ENCODE measurements at places on chromosomes 6 and 20.

DNA sequence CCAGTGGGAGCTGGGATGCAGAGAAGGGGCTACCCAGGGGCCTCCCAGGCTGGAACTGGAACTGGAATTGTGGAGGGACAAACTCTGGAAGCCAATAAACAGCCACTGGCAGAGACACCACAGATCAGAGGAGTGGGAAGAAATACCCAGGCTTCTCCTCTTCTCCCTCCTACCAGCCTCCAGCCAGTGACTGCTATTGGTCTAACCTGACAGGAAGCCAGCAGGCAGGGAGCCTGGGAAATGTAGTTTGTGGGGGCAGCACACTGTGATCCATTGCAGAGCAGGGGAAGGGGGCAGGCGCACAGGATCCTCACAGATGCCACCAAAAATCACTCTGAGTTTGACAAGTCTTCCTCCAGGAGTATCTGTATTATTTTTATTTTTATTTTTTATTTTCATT is 12.1 kb upstream of the MLN start:
- DNase-seq: peak; percentile 42

DNA sequence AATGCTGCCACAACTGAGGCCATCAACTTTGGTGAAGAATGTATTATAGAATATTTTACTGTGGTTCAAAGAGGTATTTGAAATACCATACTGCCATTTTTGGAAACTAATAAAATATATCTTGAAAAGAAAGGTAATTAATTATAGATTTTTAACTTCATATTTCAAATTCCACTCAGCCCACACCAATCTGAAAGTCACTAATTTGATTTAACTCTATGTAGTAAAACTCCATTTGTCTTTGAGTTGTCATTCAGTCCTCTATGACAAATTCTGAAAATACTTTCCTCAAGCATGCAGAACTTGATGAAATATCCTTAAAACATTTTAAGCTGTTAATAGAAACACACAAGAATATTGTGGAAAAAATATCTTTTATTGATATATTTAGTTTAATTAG is 1196.7 kb upstream of the CITED2 start:
- no peak for DNase-seq

GRCh38 chr6:134230940-134231339 is 87.0 kb downstream of the SGK1 start:
- DNase-seq: no peak

DNA sequence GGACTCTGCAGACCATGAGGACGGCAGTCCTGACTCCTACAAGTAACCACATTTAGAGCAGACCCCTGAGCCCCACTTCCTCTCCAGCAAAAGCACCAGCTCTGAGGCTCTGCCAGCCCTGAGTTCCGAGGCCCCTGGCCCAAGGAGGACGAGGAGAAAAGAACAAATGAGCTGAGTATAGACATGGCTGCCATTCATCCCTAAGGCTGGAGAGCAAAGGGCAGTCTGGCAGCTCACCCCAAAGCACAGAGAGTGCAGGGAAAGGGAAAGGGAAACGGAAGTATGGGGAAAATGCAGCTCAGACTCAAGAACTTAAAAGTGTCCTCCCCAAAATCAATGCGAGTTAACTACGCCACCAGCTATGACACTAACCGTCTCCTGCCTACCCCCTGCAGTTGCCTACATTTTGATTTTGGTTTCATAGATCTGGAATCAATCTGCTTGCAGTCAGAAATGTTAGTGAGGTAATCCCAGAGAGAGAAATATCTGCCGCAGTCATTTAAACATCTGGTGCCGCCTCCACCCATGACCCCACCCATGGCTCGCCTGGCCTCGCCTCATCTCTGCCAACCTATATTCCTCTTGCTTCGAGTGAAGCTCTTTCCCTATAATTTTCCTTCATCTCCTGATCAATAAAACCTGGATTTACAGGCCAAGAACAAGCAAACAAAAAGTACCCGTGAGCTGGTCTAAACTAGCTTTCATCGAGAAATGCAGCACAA is 49.6 kb upstream of the AFDN start:
- DNase-seq: no peak

GRCh38 chr6:137926985-137927384 is 59.9 kb downstream of the TNFAIP3 start:
- DNase-seq: no peak

GRCh38 chr20:31879143-31879987 is 8.9 kb downstream of the TTLL9 start:
- DNase-seq: peak; percentile 89

GRCh38 chr6:116389357-116389756 is 18.6 kb downstream of the DSE start:
- DNase-seq: no peak

DNA sequence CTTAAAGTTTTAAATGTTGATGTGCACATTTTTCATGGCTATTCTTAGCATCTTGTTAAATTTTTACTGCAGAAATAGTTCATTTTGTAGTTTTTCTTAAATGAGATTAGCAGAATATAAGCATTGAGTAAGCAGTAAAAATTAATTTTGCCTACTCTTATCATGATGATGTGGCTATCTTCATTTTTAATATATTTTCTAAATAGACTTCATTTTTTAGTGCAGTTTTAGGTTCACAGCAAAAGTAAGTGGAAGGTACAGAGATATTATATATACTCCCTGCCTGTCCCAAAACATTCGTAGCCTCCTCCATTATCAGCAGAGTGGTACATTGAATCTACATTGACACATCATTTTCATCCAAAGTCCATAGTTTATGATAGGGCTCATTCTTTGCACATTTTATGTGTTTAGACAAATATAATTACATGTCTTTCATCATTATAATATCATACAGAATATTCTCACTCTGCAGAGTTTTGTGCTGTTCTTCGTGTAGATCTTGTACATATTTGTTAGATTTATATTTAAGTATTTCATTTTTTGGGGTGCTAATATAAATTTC is 13.7 kb downstream of the STXBP5 start:
- DNase-seq: no peak

DNA sequence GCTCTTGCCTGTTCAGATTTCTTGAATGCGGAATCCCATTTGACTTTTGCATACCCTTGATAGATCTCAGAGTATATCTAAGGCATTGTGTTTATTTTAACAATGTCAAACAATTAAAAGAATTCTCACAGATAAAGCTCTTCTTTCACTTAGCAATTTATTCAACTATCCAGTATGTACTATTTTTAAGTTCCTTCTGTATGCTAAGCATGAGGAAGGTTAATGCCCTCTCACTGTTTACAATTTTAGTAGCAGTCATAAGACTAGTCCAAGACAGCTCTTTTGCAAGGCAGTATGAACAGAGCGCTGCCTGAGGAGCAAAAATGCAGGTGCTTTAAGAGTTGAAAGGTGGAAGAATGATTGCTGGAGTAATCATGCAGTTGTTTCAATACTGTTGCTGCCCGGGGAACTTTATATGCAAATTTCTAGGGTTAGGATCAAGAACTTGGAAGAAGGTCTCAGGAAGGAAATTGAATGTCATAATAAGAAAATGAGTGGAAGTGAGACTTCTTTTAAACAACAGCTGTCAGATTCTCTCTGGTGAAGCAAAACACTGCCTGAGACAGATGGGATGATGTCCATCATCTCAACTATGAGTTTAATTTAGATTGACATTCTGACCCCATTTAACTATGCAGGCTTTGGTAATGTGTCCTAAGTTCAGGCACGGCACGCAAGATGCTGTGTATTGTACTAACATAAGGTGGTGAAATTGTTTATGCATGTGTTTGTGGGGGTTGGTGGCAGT is 1303.5 kb upstream of the CITED2 start:
- no peak for DNase-seq

- no peak for DNase-seq
Measured at GRCh38 chr6:118218156-118218555, 311.1 kb downstream of the SLC35F1 start.

DNA sequence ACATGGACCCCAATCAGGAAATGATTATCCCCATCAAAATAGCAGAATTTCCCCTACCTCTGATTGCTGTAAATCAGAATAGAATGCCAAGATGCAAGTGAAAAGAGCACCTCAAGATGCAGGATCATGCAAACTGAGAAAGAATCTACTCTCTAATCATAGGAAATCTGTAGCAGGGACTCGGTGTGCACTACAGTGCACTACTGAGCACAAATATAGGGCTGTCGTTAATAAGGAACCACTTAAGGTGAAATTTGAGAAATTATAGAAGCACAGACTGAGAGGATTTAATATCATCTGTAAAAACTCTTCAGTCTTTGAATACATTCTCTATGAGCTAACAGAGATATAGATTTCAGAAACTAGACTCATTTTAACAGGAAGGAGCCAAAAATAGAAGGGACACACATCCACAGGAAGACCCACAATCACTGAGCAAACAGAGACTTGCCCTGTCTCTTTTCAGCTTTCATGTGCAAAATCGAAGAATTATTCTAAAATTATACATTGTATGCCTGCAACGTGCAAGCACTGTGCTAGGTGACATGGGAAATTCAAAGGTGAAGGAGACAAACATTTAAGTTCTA is 278.3 kb downstream of the HIVEP2 start:
- DNase-seq: no peak

GRCh38 chr6:9983168-9983567 is 431.7 kb downstream of the TFAP2A start:
- no peak for DNase-seq

DNA sequence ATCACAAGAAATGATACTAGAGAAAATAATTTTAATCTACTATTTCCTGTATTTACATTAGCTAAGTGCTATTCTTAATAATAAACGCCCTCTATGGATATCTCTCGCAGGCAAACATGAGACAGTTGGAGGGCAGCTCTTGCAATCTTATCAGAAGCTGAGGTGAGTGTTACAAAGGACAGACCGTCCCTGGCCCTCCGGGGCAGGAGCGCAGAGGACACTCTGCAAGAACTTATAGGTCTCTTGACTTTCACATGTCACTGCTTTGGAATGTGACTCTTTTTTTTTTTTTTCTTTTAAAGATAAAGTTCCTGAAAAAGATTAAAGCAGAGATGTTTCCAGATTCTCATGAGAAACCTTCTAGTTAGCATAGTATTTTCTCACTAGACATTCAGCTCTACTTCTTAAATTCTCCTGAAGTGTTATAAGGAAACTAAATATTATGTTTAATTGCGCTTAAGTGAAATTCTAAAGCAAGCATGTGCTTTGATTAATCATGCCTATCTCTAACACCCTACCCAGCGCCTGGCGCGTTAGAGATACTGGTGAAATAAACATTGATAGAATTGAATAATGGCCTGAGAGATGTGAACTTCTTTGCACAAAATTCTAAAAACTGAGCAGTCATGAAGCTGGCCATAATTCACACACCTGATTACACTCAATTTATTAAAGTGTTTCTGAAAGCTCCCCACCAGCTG is 57.4 kb downstream of the SYTL3 start:
- no peak for DNase-seq

GRCh38 chr6:53458105-53458866 is 86.6 kb downstream of the GCLC start:
- DNase-seq: no peak

GRCh38 chr6:155694419-155694790 is 238.8 kb upstream of the NOX3 start:
- DNase-seq: no peak

GRCh38 chr20:53829255-53829723 is 235.7 kb upstream of the ZNF217 start:
- DNase-seq: no peak

DNA sequence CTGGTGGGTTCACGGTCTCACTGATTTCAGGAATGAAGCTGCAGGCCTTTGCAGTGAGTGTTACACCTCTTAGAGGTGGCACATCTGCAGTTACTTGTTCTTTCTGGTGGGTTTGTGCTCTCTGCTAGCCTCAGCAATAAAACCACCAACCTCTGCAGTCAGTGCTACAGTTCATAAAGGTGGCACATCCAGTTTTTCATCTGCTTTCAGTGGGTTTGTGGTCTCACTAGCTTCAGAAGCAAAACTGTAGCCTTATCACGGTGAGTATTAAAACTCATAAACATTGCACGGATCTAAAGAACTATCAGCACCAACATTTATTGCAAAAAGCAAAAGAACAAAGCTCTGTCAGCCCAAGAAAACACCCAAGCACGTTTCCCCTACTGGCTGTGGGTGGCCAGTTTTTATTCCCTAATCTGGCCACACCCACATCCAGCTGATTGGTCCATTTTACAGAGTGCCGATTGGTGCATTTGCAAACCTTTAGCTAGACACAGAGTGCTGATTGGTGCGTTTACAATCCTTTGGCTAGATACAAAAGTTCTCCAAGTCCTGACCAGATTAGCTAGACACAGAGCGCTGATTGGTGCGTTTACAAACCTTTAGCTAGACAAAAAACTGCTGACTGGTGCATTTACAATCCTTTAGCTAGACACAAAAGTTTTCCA is 3.4 kb upstream of the TMEM14C start:
- no peak for DNase-seq

DNA sequence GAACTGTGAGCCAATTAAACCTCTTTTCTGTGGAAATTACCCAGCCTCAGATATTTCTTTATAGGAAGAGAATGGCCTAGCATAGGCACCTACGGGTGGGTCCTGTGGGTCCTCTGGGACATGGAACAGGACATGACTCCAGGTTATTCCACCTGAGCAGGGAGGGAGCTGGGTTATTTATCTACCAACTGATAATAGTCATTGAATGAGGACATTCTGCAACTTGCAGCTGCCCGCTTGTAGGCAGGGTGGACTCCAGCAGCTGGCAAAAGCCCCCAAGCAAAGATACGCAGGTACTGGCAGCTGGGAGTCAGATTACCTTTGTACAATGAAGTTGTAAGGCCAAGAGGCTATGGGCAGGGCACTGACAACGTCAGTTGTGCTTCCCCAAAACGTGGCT is 1.4 kb upstream of the BANF2 start:
- peak; percentile 37 for DNase-seq

DNA sequence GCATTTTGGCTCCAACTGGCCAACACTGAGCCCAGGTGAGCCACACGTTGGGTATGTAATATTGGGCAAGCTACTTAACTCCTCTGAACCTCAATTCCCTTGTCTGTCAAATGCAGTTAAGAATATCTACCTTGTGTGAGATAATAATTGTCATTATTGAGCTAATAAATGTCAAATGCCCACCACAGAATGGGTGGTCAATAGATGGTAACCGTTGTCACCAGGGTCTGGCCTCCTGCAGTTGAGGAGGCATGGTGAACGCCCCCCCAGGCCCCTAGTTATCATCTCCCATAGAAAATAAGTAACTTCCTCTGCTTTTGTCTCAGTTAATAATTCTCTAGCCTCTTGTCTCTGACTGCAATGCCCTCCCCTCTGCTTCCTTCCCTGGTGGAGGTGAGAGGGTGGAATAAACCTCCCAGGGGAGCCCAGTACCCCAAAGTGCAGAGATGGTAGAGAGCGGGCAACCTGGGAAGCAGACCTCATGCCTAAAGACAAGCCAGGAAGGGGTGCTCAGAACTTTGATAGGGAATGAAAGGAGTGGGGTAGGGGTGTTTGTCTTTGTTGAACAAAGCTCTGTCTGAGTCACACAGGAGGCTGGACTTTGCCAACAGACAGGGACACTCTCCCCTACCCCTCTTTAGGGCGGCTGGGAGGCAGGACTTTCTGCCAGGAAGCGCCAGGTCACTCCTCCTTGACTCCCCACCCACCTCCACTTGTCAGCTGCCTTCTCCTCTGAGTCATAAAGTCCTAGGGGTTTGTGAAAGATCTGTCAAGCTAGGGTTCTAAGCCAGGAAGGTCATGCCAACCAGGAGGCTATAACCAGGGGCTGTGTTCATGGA is 1.3 kb upstream of the UNC5CL start:
- no peak for DNase-seq

Data from NCI-H1092 treated with DMSO at 0.1 percent for 48 hours (cell line).